Dermis microvascular lymphatic vessel endothelial cell (primary cell): ENCODE measurements at places on chromosomes 2 and 18. TPM values are rescaled to one million over a fixed set of nuclear protein-coding genes. Genes with fewer than 3 reads are reported as not detected.

- no peak for DNase-seq
These were observed 72.5 kb downstream of the RAD51AP2 start for GRCh38 chr2:17445744-17446143.

ADGRF3 gene
- under 0.01 and 0.13 TPM in 2 replicates for total RNA-seq

DNA sequence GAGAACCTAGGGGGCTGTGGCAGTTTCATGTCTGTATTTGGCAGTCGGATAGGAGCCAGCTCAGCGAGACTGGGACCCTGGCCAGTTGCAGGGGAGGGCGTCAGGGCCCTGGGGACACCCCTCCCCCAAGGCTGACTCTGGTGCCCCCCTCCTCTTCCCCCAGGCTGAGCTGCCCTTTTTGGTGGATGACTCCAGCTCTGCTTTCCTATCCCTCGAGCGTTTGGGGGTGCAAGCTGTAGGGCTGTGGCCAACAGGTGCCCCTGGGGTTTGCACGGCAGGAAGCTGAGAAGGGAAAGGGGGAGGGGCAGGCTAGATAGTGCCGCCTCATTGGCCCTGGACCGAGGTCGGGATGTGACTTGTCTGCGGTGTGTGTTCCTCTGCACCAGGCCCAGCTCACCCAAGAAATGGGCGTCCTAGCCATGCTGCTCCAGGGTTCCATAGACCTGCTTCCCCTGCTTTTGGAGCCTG lies 26.4 kb downstream of the SPEG start:
- DNase-seq = no peak

SATB2 gene
- total RNA-seq = 0.26 and 0.76 TPM in 2 replicates

UGT1A10 gene
- total RNA-seq = not detected in 2 replicates

DNA sequence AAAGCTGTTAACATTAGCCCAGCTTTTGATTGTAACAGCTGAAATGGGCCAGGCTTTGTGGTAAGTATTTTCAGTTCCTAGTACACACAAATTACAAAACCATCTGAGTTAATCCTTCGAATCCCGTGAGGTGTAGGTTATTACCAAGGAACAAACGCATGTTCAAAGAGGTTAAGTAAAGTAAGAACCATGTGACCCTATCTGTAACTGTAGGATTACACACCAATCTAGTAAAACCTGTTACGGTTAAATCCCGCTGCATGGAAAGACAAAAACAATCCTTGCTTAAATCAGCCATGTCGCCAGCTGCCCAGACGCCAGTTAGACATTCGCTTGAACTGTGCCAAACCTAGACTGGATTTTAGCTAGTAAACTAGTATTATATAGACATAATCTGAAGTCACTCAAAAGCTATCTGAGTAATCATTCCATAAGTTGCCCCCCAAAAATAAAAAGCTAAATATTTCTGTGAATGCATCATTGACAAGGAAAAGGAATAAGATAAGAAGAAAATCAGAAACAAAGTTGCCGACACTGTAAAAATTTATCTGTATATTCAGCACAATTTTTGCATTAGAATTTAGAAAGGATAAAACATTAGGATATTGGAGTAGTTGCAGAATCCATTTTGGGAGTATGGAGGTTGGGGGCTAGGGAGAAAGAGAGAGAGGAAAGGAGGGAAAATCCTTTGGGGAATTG lies 638.0 kb downstream of the CNTNAP5 start:
- no peak for DNase-seq

ACVR1C gene
- under 0.01 TPM in 2 replicates for total RNA-seq

PROC gene
- under 0.01 TPM in 2 replicates for total RNA-seq

- no peak for DNase-seq
These were observed 127.8 kb downstream of the LNPK start for GRCh38 chr2:175874291-175874690.

GRCh38 chr18:26719896-26720295 lies 145.6 kb downstream of the AQP4 start:
- no peak for DNase-seq

- no peak for DNase-seq
These were observed 113.5 kb upstream of the NDUFV2 start for GRCh38 chr18:8989017-8989416.

RFTN2 gene
- total RNA-seq = 9.8 and 10.6 TPM in 2 replicates

NEU2 gene
- not detected in 2 replicates for total RNA-seq

- DNase-seq = no peak
These were observed 45.8 kb downstream of the CYBRD1 start for GRCh38 chr2:171568089-171568488.

ITGA6 gene
- total RNA-seq = 146 and 305 TPM in 2 replicates

PLB1 gene
- total RNA-seq = 0.26 and 0.38 TPM in 2 replicates

REG1B gene
- not detected in 2 replicates for total RNA-seq

GRCh38 chr2:95158891-95159619 lies 593 bp downstream of the ZNF514 start:
- peak; percentile 53 for DNase-seq

MFSD2B gene
- total RNA-seq = under 0.01 and 0.26 TPM in 2 replicates

STAM2 gene
- total RNA-seq = 14.2 and 15.6 TPM in 2 replicates

GRCh38 chr2:23037596-23037995 lies 347.4 kb upstream of the KLHL29 start:
- DNase-seq = no peak

SPRED2 gene
- total RNA-seq = 1.5 and 3.0 TPM in 2 replicates

G6PC2 gene
- not detected in 2 replicates for total RNA-seq

DNA sequence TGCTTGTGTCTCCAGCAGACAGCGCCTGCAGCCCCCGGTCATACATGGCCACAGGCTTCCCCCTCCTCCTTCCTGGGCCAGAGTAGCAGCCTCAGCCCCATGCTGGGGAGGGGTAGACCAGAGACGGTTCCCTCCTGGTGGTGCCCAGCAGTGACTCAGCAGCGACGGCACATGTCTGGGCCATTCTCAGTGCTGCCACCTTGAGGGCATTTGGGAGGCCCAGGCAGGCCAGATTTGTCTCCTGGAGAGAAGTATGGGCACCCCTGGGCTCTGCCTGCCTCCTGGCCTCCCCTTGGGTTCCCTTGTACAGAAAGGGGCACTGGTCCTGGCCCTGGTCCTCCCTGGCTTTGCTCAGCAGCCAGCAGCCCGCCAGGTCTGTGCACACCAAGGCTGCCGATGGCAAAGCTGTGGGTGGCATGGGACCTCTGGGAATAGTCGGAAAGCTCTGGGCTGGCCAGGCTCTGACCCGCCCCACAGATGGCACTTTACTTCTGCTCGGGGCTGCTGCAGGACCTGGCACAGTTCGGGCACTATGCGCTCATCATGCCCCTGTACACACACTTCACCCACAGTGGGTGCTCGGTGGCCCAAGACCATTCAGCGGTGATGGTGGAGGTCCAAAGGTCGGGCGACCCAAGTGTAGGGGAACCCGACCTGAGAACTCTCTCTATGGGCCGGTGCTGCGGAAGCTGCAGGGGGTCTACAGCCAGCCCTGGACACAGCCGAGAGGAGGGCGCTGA lies 11.4 kb upstream of the ALPI start:
- peak; percentile 36 for DNase-seq

GRCh38 chr2:86047575-86048382 lies 57.9 kb downstream of the POLR1A start:
- no peak for DNase-seq

DNA sequence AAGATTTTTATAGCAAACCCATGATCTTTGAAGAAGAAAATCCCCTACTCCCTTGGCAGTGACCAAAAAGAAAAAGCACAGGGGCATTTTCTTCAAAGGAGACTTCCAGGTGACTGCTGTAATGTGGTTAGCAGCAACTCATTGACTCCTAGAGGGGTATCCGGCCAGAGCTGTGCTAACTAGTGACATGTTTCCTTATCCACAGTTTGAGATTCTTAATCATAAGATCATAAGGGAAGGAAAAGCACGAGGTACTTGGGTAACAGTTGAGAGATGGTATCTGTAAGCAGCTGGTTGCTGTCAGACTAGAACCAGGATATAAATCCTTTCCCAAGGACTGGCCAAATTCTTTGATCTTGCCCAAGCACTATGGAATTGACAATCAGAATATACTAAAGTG lies 124.7 kb downstream of the MREG start:
- DNase-seq = no peak

C2orf66 gene
- under 0.01 and 0.13 TPM in 2 replicates for total RNA-seq

- no peak for DNase-seq
These were observed 72.6 kb upstream of the DAPL1 start for GRCh38 chr2:158722266-158723105.

DNA sequence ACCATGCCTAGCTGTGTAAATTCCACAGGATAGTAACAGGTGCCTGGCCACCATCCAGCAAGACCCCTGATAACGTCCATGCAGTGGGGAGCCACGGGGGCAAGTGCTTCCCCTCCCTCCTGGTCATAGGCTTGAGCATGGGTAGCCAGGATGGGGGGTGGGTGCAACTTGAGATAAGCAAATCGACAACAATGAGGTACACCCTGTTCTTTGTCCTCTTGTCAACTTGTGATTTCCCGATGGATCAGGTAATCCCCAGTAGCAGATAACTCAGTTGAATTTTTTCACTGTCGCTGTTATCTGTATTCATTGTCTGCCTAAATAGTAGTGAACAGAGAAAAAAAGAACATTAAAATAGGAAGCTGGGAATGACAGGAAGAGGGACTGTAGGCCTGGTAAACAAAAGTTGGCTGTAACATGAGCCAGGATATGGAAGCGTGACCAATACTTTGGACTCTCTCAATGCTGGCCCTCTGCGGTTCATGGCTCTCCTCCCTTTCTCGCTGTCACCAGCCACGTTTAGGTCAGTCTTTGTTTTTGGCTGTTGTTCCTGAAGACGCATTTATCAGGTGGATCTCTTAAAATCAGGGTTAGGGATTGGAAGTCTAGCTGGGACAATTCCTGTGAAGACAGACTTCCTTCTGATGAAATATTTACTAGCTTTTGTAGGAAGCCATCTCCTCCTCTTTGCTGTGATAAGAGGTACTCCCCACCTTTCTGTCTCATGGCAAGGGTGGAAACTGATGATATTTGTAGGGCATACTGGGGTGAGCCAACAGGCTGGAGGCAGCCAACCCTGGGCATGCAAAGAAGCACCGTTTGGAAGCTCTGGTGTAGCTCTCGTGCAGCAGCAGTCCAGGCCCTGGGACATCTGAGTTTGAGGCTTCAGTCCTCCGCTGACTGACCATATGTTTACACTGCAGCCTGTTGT lies 42.4 kb downstream of the TCF7L1 start:
- peak; percentile 87 for DNase-seq

GRCh38 chr2:191441496-191442214 lies 196.5 kb downstream of the MYO1B start:
- DNase-seq = no peak

ADI1 gene
- 45.3 and 63.5 TPM in 2 replicates for total RNA-seq

RGPD3 gene
- 0.13 and 0.25 TPM in 2 replicates for total RNA-seq

DNA sequence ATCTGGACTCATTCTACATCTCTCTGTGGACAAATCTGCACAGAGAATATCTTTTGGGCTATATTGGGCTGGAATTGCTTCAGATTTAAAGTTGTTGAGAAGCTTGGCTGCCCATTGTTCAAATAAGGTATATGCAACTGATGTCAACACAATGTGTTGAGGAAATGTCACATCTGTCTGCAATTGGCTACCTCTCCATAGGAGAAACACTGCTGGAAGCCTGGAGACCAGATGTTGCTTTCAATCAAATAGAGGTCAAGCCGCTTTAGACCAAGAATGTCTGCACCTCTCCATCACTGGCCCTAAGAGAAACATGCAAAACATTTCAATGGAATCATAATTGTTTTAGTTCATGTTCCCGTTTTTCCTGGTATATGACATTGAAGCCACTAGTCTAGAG lies 720.2 kb downstream of the SLC4A3 start:
- DNase-seq = no peak

DNA sequence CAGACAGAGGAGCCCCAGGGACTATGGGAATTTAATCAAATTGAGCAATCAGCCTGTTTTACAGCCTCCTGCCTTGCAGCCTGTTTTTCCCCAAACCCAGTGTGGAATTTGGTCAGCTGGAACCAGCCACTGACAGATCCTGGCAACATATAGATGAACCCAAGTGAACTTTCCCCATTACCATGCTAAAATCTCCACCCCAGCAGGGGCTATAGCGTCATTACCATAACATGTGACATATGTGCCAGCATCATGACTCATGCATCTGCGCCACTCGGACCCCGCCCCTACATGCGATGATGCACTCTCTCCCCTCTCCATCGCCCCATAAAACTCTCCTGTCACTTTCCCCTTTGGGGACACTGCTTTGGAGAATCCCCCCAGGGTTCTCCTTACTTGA lies 17.3 kb upstream of the FEZ2 start:
- no peak for DNase-seq

CENPA gene
- 5.2 and 17.1 TPM in 2 replicates for total RNA-seq

IL1RL1 gene
- total RNA-seq = 0.13 and 0.90 TPM in 2 replicates

DNA sequence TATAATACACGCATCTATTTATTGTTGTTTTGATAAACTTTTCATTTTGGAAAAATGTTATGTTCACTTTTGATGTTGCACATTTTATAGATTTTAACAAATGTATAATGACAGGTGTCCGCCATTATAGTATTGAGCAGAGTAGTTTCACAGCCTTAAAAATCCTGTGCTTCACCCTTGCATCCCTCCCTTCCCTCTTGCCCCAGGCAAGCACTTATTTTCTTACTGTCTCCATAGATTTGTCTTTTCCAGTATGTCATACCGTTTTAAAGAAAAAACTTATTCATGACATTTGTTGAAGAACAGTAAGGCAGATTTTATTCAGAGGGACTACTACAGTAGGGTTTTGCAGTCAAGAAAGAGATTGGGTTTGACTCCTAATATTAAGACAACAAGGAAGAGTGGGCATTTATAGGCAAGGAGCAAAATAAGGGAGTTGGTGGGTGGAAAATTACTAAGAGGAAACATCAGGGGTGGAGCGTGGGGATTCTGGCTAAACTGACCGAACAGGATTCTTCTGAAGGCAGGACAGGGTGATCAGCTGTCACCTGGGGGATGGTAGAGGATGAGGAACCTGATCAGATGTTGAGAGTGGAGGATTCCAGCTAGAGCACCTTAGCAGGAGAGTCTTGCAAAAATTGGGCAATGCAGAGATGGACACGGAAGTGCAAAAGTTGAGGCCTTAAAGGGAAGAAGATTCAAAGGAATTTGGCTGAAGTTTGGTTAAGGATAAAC lies 108.8 kb downstream of the NCK2 start:
- DNase-seq = no peak

GRCh38 chr2:42795841-42796301 lies 3.5 kb upstream of the HAAO start:
- DNase-seq = peak; percentile 31

DNA sequence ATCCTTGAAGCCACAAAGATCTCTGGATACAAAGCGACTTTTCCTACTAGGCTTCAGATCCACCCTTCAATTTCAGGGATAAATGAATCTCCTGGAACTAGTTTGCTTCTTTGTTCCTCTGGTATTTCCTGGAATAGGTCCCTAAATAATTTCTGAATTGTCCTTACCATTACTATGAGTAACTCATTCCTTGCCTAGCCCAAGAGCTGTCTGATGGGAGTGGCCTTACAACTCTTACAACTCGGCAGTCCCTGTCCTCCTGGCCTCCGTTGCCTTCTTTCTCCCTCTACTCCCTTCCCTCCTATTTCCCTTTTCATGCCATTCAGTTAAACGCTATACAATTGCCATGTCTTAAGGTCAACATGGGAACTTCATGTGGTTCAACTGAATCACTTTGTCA lies 98.2 kb upstream of the FHL2 start:
- DNase-seq = no peak

DNA sequence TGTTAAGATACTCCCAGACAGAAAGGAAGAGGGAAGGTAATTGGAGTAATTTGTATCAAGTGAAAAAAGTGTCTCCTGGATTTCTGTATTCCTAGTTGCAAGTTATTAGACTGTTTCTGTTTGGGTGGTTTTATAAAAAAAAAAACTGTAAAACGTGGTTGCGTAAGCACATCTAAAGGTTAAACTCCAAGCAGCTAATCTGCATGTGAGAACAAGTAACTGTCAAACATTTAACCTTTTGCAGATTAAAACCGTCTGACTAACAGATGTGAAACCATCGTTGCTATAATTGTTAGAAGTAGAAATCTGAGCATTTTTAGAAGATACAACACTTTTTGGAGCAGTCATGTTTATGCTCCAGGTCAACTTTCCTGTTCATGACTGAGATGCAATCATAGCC lies 72.3 kb downstream of the AFF3 start:
- no peak for DNase-seq
